DMS79 (cell line): ENCODE measurements at places on chromosomes 2 and 18.

- DNase-seq, result no peak
Measured at GRCh38 chr18:79545736-79546171, 133.8 kb upstream of the CTDP1 start.

DNA sequence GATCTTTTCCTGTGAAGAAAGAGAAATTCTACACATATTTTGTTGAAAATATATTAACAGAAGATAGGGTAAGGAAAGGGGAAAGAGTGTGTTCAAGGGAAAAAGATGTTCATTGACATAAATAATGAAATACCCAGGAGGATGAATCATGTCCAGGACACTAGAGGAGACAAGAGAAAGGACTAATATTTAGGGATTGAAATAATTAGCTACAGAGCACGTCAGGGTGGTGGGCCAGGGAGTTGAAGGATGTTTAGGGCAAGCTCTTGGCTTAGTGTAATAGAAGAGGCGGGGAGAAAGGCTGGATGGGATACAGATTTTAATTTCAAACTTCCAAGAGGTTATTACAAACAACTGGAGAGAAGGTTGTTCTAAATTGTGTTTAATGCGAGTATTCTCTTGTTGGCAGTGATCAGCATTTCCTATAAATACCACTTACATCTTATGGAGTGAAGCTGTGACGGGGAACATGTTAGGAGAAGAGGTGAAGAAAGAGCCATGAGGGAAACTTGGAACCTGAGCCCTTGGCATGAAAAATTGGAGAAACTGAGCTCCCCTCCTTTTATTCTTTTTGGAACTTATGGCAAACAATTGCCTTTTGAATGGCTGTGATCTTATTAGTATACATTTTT lies 36.6 kb upstream of the CETN1 start:
- no peak for DNase-seq

DNA sequence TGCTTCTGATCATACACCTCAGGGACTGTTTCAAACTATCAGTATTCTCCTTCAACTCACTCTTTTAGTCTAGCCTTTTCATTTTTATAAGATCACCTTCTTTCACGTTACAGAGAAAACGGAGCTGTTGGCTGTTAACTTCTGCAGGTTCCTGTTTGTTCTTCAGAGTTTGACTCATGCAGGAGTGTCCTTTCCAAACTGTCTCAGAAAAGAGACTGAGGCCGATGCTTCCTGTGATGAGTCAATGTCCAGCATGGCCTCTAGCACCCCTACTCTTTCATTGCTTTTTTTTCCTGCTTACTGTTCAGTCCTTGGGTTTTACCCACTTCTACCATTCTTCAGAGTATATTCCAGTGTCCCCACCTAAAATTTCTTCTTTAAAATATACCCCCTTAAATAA lies 240.8 kb upstream of the RGPD4 start:
- DNase-seq, result no peak

DNA sequence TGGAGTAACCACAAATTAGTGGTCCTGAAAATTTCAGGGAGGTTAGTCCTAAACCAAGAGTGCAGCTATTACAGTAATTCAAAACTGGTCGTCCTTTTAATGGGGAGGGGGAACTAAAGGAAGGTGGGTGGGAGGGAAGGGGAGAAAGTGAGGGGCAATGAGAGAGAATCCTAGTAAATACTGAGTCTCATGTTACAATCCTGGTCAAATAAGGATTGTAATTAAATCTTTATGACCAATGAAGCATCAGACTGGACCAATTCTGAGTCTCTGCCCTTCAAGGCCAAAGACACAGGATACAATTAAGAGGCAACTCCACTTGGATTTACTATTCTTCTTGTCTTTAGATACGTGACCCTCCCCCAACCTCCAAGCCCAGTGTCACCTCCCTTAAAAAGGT lies 262.9 kb downstream of the BCL11A start:
- DNase-seq, result no peak

DNA sequence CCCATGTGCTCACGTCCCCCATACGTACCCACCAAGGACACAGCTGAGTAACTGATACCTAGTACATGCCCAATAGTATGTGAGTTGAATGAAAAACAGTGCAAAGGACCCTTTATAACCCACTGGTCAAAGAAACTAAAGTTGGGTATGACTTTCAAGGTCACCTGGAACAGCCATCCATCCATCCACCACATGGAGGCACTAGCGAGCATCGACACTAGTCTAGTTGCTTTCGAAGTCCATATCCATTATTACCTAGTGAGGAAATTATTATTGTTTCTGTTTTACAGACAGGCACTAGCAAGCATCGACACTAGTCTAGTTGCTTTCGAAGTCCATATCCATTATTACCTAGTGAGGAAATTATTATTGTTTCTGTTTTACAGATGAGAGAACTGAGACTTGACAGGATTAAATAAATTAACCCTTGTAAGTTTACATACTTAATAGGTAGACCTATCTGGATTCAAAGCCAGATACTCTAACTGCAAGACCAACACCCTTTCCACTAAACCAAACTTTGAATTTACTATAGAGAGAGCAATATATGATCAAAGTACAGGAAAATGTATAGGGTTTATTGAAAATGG lies 233.7 kb downstream of the METTL4 start:
- DNase-seq, result no peak

GRCh38 chr18:61502472-61502871 lies 169.2 kb downstream of the CDH20 start:
- no peak for DNase-seq

GRCh38 chr2:20008703-20009102 lies 3.8 kb downstream of the MATN3 start:
- no peak for DNase-seq

DNA sequence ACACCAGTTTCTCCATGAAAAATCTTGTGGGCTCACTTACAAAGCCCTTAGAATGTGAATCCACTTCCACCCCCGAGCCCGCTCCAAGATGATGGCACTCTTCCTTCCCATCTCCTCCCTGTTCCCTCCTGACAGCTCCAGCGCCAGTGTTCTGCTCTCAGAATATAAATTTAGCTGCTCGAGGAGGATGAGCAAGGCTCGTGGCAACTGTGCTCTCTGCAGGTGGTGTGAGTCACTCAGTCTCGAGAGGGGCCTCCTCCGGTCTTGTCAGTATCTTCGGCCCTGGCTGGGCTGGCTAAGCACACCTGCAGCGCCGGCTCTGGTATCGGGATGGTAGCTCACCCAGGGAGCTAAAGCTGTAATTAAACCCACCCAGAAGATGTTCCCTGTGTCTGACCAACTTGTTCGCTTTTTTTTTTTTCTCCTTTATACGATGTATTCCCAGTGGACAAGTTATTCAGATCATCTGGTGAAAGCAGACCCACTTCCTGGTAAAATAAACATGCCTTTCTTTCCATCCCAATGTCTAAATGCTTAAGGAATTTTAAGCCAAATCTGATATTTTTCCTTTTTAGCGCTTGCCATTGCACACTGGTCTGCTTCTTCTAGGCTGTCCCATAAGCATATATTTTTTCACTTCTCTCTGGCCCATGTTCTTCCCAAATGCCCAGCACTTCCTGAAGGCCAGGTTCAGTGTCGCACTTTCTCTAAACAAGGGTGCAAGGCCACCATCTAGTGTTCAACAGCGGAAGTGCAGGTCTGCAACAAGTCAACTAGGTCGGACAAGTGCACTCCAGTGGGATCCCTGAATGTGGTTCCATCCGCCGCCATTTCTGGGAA lies 31.4 kb upstream of the YPEL5 start:
- DNase-seq, result peak; percentile 55

DNA sequence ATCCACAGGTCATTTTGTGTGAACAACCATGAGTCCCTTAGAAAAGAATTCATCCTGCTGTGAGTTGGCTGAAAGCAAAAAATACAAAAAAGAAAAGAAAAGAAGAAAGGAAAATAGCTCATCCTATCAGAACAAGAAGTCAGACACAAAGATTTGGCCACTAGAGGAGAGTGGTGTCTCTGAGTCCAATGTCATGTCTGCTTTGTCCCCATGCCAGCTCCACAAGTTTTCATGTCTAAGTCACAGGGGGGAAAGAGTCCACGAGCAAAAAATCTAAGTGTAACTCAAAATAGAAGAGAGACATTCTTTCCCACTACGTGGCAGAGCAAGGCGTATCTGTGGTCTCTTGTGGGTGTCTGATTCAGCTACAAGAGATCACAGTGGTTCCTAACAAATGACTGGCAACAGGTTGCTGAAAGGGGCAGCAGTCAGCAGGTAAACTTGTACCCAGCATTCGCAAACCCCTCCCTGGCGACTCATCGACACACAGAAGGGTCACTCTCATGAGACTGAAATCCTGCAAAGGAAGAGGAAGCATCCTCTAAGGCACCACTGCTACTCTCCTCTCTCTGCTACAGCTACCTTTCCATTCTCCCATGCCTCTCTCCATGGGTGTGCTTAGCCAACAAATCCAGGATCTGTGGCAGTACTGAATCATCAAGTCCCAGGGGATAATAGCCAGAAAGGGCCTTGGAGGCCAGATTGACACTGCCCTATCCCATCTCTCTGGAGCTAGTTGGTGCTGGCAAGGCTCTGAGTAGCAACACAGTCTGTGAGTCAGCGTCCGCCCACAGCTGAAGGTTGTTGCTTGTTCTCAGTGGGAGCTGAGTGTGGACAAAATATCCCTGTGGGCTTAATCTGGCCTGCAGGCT lies 123.0 kb upstream of the SLC39A10 start:
- DNase-seq, result no peak

GRCh38 chr2:218859988-218860831 lies 605 bp downstream of the WNT6 start:
- no peak for DNase-seq
